Type B pancreatic cell (in vitro differentiated cells): ENCODE measurements at places on chromosomes 3 and 15. TPM values are rescaled to one million over a fixed set of nuclear protein-coding genes. Genes with fewer than 3 reads are reported as not detected.

TRIM42 gene
- total RNA-seq = not detected in 2 replicates

CCR1 gene
- 0.98 and 1.3 TPM in 2 replicates for total RNA-seq

CSPG4 gene
- 0.19 and 7.3 TPM in 2 replicates for total RNA-seq

LYZL4 gene
- 0.36 TPM in 1 of 2 replicates, not detected in the other for total RNA-seq

FHIT gene
- total RNA-seq = 6.9 and 11.7 TPM in 2 replicates

DNA sequence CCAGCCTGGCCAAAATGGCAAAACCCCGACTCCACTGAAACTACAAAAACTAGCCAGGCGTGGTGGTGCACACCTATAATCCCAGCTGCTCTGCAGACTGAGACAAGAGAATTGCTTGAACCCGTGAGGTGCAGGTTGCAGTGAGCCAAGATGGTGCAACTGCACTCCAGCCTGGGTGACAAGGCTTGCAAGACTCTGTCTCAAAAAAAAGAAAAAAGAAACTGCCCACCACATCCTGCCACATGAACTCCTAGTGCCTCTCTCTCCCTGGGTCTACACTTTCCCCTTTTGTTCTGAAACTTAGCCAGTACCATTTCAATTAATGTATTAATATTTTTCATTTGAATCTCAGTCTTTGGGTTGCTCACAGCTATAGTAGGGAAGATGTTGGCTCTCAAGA lies 192.2 kb upstream of the MME start:
- no peaks in the 10 kb centered on the region for H3K36me3 ChIP-seq
- H3K27ac ChIP-seq = no peak overlapping the region
- no peaks in the 10 kb centered on the region for H3K4me1 ChIP-seq
- H3K27me3 ChIP-seq = no peaks in the 10 kb centered on the region

DNA sequence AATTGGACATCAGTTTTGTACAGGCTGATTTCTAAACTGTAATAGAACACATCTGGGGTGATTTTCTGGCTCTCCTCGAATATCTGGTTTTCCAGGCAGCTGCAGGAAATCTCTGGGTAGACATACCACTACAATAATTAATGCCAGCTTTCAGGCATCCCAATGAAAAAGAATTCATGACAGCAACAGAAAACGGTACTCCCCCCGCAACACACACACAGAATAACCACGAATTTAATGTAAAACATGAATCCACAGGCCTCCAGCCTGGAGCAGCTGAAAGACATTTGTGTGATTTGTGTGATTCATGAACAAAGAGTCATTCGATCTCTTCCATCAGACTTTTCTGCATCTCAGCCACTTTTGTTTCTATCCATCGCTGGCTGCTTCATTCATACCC lies 262.2 kb downstream of the MAGI1 start:
- H3K4me1 ChIP-seq = peaks cover 36% of the 10 kb centered on the region
- DNase-seq = no peak
- H3K36me3 ChIP-seq = no peaks in the 10 kb centered on the region
- H3K27ac ChIP-seq = no peak overlapping the region

GRCh38 chr3:59595830-59596229 lies 546.0 kb upstream of the CFAP20DC start:
- H3K4me3 ChIP-seq = no peak overlapping the region
- no peak overlapping the region for H3K27ac ChIP-seq
- H3K36me3 ChIP-seq = no peaks in the 10 kb centered on the region
- no peak for DNase-seq
- H3K4me1 ChIP-seq = no peaks in the 10 kb centered on the region

- no peak for DNase-seq
- H3K36me3 ChIP-seq = no peaks in the 10 kb centered on the region
- H3K27me3 ChIP-seq = peaks cover 39% of the 10 kb centered on the region
- no peak overlapping the region for H3K27ac ChIP-seq
Measured at GRCh38 chr15:81113204-81113657, 20.8 kb upstream of the CFAP161 start.

GRCh38 chr3:33624756-33625155 lies 93.3 kb downstream of the CLASP2 start:
- no peak overlapping the region for H3K4me3 ChIP-seq
- H3K4me1 ChIP-seq = no peaks in the 10 kb centered on the region
- H3K36me3 ChIP-seq = peaks cover 9% of the 10 kb centered on the region

DNA sequence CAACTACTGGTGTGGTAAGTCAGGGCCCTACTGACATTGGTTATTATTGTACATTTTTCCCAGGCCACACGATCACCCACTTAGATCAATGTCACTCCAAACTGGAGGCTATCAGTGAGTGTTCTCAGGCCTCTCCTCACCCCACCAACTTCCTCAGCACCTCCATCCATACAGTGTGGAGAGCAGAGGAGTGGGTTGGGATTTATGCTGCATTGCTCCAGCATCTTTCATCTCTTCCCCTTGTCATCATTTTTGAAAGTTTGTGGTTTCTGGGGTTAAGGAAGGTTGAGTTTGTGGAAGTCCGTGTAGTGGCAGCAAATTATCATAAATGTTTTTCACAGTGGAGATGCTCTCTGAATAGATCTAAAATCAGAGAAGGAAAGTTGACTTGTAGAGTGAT lies 60.2 kb downstream of the TLNRD1 start:
- H3K36me3 ChIP-seq = no peaks in the 10 kb centered on the region
- no peaks in the 10 kb centered on the region for H3K4me1 ChIP-seq
- no peak overlapping the region for H3K27ac ChIP-seq
- no peaks in the 10 kb centered on the region for H3K27me3 ChIP-seq

GRCh38 chr3:193771011-193771652 lies 178.1 kb downstream of the OPA1 start:
- H3K4me1 ChIP-seq = peaks cover 61% of the 10 kb centered on the region
- H3K27me3 ChIP-seq = peaks cover 3% of the 10 kb centered on the region
- H3K36me3 ChIP-seq = no peaks in the 10 kb centered on the region
- peak; percentile 52 for DNase-seq

- H3K36me3 ChIP-seq = no peaks in the 10 kb centered on the region
- H3K27me3 ChIP-seq = peaks cover 39% of the 10 kb centered on the region
- no peak for DNase-seq
Measured at GRCh38 chr3:126927401-126927750, 55.5 kb upstream of the PLXNA1 start.

- no peaks in the 10 kb centered on the region for H3K36me3 ChIP-seq
- no peak for DNase-seq
- H3K27ac ChIP-seq = no peak overlapping the region
- H3K27me3 ChIP-seq = peaks cover 4% of the 10 kb centered on the region
- H3K4me3 ChIP-seq = peak overlapping the region; percentile 39
- H3K4me1 ChIP-seq = peaks cover 6% of the 10 kb centered on the region
Measured at GRCh38 chr15:38440353-38441129, 13.4 kb upstream of the FAM98B start.

DNA sequence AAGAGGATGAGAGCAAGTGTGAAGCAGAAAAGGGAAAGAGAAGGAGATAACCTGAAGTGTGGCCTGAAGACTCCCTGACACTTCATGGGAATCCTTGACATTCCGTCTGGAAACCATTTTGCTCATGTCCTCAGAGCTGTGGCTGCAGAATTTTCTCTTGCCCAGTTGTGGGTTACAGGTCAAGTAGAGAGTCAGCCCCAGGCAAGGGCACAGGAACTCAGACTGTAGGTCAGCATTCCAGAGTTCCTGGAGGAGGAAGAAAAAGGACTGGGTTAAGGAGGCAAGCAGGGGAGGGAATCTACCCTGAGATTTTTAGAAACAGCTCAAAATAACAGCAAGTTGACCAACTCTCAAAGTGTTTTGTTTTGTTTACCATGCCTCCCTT lies 4.1 kb upstream of the THSD4 start:
- no peaks in the 10 kb centered on the region for H3K36me3 ChIP-seq
- peaks cover 45% of the 10 kb centered on the region for H3K4me1 ChIP-seq
- peaks cover 12% of the 10 kb centered on the region for H3K27me3 ChIP-seq
- peak overlapping the region; percentile 48 for H3K4me3 ChIP-seq

- H3K27me3 ChIP-seq = no peaks in the 10 kb centered on the region
- H3K4me3 ChIP-seq = no peak overlapping the region
- peaks cover 38% of the 10 kb centered on the region for H3K4me1 ChIP-seq
- H3K36me3 ChIP-seq = peaks cover 9% of the 10 kb centered on the region
- H3K27ac ChIP-seq = no peak overlapping the region
- no peak for DNase-seq
Measured at GRCh38 chr3:23829242-23829934, 23.6 kb downstream of the UBE2E1 start.
